Stromal cell of bone marrow (primary cell): ENCODE measurements at places on chromosomes 1 and 21.

DNA sequence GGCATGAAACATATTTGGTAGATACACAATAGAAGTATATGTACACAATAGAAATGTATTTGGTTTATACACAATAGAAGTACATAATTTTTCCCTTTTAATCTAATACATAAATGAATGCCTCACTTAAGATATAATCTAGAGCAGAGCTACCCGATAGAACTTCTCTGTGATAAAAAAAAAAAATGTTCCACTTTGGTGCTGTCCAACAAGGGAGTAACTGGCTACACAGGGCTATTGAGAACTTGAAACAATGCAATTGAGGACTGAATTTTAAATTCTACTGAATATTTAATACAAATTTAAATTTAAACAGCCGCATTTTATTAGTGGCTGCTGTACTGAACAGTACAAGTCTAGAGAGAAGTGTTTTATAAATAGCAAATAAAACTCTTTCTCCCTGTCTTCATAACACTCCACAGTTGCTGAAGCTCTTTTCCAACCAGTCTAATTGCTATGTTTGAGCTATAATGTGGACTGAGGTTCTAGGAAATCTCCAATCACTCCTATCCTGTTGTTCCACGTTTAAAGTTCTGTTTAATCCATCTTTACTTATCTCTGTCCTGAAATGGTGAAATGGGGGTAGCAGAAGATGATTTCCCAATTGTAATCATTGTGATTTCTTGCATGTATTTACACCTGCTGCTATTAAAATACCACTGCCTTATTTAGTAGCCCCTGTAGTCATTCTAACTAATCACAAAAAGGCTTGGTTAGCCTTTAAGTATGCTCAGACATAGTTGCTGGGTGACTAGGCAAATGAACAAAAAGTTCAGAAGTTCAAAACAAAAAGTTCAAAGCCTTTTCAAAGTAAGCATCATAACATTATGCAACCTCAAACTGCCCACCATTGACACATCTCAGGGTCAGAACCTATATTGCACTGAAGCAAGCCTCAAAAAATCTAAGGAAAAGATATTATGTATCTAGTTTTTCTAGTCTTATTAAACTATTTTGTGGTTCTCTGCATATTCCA is 192.3 kb upstream of the C1orf87 start:
- DNase-seq, result peak; percentile 37

DNA sequence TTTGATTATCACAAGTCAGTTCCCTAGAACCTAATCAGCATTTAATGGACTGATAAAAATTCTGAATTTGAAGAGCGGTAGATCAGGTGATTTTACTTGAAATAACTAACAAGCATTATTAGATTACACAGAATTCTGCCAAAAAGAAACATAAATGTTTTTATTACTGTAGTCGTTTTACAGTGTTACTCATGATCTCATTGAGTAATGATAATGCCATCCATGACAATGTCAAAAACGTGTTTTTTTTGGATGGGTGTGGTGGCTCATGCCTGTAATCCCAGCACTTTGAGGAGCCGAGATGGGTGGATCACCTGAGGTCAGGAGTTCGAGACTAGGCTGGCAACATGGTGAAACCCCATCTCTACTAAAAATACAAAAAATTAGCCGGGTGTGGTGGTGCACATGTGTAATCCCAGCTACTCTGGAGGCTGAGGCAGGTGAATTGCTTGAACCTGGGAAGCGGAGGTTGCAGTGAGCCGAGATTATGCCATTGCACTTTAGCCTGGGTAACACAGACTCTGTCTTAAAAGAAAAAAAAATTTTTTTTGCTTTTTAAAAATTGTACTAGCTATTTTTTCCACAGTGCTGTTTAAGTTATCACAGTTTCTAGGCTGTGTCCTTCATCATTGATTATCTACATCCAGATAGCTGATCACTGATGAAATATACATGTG is 56.6 kb downstream of the LAMC1 start:
- no peak for DNase-seq

DNA sequence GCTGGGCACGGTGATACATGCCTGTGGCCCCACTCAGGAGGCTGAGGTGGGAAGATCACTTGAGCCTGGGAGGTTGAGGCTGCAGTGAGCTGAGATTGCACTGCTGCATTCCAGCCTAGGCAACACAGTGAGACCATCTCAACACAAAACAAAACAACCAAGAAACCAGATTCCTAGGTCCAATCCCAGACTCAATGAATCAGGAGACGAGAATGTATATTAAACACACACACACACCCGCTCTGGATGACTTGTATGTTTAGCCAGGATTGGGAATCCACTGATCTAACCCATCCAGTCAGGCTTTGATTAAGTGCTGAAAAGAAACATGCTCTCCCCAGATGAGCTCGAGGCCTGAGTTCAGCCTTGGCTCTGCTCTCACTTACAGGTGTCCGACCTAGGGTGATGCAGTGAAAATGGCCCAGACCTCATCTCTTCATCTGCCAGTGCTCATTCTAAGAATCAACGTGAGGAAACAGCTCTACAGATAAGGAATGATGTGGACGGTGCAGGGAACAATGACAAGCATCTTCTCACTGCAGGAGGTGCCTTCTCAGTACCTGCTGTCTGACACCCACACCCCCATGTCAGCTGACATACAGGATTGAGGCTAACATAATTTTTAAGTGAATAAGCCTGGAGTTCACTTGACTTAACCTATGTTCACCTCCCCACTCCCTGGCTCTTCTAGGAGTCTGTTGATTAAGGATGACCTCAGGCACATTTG is 15.3 kb upstream of the SRSF4 start:
- DNase-seq, result peak; percentile 57

DNA sequence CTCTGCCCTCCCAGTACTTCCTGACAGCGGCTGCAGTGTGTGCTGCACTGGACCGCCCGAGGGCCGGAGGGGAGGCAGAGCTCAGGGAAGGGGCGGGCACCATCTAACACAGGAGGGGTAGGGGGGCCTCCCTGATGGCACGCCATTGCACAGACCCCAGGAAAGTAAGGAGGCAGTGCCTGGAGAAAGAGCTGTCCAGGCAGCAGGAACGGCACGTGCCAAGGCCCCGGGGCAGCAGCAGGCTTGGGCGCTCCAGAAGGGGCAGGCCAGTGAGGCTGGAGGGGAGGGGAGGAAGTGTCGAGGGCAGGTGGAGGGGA is 110.7 kb downstream of the CRYAA start:
- DNase-seq, result no peak

DNA sequence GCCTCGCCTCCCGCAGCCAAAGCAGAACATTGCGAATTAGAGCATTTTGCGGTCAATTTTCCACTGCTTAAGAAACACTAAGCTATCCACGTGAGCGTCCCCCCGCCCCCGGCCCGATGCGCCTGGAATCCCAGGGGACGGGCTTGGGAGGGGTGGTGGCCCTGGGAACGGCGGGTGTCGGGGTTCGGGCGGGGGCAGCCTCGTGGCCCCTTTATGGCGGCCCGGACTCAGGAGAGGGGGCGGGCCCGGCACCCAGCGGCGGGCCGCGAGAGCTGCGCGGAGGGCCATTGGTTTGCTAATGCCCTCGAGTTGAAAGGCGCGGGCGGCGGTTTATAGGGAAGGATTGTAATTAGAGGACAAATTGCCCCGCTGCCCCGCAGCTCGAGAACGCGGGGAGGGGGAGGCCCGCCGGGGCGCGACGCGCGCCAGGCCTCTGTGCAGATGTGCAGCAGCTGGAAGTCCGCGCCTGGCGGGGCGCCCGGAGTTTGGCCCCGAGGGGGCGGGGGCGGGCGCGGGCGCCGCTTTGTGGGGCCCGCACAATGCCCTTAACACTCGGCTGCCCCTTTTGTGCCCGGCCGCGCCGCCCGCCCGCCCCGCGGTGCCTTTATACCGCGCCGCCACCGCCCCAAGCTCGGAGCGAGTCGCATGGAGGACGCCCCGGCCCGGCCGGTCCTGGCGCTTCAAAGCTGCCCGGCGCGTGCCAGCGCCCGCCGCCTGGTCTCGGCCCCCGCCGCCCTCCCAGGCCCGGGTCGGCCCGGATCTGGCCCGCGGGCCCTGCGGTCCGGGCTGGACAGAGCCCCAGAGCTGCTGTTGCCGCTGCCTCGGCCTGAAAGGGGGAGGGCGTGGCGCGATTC is 1.9 kb upstream of the HES3 start:
- no peak for DNase-seq
